H54 (cell line): ENCODE measurements at places on chromosomes 1 and 21.

DNA sequence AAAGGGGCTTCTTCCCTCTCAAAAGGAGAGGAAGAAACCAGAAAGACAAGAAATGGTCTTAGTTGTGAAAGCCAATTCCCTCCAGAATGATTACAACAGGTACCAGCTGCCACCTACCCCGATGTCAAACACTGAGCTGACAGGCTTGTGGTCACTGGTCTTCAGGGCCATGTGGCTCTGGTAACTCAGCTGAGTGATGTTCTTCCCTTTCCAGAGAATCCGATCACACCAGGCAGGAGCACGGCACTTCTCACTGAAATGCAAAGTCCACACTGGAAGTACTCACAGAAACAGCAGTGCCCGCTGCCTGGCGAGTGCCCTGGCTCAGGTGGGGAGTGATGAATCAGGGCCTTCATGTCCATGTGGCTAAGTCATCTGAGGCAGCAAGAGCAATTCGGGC, 18.7 kb upstream of the MTF1 start:
- DNase-seq = no peak

GRCh38 chr1:170586321-170587252, 54.6 kb downstream of the GORAB start:
- DNase-seq = no peak

DNA sequence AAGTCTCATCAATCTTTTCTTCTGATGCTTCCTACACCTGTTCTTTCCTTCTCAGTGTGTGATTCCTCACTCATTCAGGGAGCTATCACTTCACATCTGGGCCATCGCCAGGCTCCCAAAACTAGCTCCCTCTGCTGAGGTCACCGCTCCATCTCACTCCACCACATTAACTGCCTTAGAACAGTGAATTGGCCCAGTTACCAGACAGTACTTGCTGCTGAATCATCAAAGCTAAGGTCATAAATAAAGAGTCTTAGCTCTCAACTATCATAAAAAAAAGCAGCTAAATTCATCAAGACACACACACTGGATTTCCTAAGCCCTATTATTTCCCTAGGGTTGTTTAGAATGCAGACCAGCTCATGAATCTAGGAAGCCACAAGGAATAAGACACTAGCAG, 18.8 kb upstream of the SRM start:
- DNase-seq = no peak

DNA sequence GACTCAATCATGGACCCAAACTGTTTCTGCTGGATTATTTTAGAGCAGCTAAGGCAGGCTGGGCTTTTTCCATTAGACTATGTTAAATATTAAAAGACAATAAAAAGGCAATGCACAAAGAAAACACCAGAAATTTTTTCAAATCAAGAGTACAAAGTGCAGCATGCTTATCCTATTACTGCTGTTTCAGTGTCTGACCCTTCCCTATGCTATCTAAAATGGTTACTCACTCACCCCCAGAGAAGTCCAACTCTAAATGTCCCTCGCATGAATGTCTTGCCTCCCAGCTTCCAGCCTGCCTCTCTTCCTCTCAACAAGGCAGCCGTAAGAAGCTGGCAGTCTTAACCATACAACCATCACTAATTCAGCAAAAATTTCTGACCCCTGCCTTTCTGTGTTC, 108.7 kb upstream of the SYT6 start:
- DNase-seq = no peak

DNA sequence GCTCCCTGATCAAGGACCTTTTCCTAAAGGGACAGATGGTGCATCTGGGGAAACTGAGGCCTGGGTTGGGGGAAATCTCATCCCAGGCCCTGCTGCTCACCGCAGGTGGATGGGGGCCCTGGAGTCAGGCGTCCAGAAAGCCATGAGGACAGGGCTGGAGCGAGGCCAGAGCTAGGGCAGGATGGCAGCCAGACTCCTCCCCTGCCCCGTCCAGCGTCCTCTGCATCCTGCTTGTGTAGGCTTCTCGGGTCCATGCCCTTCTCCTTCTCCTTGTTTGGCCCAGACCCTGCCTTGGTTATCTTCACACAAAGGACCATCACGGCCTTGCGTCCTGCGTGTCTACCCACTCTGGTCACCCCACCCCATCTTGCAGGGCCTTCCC, 43.0 kb downstream of the TRIM11 start:
- DNase-seq = no peak

DNA sequence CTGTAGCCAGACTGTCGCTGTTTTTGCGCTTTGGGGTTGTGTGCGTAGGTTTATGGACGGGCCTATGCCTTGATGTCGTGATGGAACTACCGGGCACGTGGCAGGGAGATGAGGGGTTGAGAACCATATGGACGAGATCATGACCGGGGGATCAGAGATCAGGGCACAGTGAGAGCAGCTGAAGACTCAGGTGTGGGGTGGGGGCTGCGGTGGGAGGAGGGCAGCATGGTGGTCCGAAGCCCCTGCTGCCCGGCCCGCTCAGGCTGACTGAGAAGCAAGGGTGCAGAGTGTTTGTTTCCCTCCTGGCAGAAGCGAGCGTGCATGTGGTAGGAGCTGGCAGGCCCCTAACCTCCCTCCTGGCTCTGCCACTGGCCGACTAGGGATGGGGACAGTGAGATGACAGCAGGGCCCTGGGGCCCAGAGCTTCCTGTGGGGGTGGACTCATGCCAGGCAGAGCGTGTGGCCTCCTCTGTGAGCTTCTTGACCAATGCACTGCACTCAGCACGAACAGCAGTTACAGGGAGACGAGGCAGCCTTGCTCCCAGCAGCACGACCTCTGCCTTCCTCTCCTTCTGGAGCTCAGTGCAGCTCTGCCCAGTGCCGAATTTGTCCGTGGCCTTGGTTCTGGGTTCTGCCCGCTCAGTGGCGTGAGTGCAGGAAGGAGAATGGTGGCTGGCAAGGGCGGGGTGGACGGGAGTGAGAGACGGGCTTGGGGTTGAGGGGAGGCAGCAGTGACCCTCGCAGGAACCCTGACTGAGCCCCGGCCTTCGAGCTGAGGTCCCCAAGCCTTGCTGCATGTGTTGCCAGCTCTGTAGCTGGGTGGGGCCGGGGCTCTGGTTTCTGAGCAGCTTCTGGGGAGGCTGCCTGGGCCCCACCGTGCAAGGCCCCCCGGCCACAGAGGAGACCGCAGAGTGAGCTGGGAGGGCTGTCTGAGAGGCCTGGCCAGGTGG, 22.2 kb upstream of the LRRC3 start:
- no peak for DNase-seq

GRCh38 chr1:26500488-26501175, 28.4 kb downstream of the HMGN2 start:
- DNase-seq = peak; percentile 55

DNA sequence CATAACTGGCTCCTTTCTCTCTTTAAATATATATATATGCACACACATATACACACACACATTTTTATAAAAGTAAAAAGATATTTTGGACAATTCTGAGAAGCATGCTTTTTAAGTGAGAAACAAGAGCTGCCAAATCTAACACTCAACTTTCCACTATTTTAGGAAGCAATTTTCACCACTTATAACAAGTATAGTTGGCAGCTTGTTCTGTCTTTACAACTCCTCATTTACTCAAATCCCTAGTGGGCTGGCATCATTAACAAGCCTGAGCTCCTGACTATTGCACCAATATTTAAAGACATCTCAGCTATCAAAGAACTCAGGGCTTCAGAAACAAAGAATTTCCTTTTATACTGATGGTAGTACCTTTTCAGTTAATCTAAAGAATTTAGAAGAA, 76.6 kb downstream of the RAB3GAP2 start:
- DNase-seq = no peak

DNA sequence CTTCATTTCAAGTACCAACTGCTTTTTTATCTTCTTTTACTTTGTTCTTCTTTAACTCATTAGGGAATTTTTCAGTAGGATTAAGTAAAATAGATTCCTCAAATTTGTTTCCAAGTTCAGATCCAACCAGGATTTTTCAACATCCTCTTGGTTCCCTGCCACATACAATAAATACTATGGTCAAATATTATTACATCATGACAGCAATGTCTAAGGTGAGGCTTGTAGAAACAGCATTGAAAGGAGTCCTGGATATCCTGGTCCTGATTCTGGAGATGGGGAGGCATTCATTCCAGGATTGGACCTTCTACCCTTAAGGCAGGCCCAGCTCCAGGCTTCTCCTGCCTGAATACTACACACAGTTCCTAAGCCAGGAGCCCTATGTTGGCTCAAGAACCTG, 80.2 kb upstream of the F3 start:
- DNase-seq = no peak

DNA sequence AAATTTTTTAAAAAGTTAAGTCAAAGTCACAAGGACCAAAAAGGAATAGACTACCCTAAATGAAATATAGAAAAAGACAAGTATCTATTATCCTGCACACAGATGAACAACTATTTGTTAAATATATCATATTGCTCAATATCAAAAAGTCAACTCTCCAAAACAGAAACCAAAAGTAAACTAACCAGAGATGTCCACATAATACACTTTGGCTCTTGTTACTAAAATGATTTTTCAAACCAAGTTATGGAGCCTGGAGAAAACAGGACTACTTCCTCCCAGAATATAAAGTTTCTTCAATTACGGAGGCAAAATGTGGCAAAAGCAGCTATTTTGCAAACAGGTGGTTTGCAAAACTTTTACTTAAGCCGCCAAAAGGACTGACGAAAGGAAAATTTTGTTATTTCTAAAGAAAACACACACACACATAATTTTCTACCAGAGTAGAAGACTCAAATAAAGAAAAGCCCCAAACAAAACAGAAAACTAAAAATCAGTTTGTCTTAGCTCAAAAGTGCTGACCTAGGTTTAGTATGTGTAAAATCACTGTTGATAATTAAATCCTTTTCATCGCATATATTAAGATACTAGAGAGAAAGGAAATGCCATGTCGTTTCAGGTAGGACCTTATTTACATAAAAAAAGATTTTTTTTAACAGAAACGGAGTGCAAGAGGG, 1.1 kb downstream of the DPYD start:
- no peak for DNase-seq

DNA sequence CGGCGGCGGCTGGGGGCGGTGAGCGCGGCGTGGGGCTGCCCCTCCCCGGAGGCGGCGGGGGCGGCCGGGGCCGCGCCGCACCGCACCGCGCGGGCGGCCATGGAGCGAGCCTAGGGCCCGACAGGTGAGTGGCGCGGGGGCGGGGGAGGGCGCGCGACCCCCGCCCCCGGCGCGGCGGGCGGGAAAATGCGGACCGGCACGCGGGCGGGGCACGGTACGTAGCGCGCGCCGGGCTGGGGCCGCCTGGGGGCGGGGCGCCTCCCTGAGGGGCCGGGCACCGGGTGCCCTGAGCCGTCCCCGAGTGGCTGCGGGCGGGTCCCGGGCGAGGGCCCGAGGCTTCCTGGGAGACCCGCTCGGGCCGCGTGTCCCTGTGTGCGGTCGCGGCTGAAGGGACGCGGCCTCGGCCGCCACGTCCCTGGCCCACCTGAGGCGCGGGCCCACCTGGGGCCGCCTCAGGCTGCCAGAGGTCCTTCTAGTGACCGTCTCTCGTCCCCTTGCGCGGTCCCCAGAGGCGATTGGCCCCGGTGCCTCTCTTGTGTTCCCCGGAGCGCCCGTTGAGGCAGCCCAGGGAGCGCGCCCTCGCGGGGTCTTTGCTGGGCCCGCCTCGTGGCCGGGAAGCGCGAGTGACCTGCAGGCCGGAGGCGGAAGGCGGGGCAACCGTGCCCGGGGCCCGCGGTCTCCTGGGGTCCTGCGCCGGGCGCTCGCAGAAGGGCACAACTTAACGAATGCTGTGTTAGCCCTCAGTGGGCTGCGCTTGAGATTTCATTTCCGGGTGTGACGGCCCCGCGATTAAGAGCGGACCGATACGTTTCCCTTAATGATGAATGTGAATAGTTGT, 500 bp downstream of the FAM20B start:
- peak; percentile 60 for DNase-seq

DNA sequence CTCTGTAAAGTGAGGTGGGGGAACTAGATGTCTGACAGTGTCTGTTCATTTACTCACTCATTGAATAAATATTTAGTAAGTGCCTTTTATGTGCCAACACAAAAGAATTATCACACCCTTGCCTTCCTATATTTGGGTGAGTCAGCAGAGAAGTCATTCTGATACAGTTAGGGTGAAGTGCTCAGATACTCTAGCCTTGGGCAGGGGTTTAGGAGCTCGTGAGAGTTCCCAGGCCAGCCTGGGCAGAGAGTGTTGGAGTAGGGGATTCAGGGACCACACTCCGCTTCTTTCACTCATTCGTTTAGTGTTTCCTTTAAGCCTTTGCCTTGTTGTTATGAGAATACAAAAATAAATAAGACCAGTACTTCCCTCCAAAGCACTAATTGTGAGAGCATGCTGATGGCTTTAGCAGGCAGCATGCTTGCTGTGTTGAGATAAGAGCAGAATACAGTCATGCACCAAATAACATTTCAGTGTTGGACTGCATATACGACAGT, 83.9 kb downstream of the DYRK1A start:
- DNase-seq = no peak

GRCh38 chr1:80657707-80658106, 1143.0 kb upstream of the ADGRL2 start:
- no peak for DNase-seq

GRCh38 chr1:19209439-19209989, 552 bp downstream of the UBR4 start:
- DNase-seq = no peak

DNA sequence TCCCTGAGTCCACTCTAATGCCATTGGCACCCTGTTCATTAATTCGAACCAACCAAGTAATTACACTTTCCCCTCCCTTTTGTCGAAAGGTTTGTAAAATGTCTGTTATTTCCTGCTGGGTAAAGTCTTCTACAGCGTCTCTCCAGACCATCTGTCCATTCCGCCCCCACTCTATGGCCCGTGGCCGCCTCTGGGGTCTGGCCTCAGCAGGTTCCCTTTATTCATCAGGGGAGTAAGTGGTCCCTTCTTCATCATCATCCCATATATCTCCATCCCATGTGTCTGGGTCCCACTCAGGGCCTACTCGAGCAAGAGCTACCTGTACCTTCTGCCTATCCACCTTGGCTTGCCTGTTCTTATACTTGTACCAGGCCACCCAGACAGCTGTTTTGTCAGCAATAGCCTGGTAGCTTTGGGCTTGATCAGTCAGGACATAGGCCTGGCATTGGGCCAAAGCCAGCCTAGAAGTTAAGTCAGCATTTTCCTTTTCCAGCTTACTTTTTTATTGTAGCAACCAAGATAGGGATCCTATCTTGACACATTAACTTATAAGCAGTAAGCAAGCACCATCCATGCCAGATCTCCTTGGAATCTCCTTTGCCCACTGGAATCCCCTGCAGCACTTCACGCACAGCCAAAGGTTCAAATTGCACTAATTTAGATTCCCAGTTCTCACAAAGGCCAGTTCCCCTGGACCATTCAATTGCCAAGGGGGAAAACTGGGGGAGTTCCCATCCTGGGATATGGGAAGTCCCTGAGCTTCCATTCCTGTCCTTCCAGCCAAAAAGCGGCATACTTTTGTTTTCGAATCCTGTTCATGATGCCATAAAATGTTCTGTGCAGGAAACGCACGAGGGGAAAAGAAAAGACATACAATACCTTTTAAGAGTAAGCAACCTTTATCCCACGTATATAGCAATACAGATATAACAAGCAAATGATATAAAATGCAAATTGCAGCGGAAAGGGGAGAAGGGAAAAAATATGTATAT, 6.6 kb upstream of the STUM start:
- DNase-seq = no peak

DNA sequence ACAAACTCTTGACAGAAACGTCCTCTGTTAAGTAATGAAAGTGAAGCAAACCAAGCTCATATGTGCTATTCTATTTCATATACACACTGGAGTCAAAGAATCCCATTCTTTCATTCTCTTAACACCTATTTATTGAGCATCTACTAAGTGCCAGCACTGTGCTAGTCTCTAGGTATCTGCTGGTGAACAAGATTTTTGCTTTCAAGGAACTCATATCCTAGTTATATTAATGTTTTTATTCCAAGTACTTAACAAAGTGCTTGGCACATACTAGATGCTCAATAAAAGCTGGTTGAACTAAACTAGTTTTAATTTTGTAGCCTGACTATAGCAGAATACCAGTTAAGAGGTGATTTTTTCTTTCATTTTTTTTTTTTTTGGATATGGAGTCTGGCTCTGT, 3.6 kb upstream of the RNF2 start:
- no peak for DNase-seq
